SHP77 treated with DMSO at 0.1 percent for 48 hours (cell line): ENCODE measurements at places on chromosomes 4 and X.

GRCh38 chrX:31127716-31128115 lies 55.9 kb upstream of the FTHL17 start:
- no peak for DNase-seq

GRCh38 chr4:3238721-3239120 lies 10.2 kb upstream of the MSANTD1 start:
- no peak for DNase-seq

DNA sequence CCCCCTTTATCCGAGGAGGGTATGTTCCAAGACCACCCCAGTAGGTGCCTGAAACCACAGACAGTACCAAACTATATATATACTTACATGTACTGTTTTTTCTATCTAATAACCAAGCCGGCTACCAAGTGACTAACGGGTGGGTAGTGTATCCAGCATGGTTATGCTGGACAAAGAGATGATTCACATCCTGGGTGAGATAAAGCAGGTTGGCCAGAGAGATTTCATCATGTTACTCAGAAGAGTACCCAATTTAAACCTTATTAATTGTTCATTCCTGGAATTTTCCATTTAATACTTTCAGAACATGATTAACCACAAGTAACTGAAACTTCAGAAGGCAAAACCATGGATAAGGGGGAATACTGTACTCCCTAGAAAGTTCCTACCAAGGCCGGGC lies 46.5 kb downstream of the RFC1 start:
- DNase-seq = no peak

GRCh38 chrX:77771601-77772000 lies 14.4 kb downstream of the ATRX start:
- no peak for DNase-seq

DNA sequence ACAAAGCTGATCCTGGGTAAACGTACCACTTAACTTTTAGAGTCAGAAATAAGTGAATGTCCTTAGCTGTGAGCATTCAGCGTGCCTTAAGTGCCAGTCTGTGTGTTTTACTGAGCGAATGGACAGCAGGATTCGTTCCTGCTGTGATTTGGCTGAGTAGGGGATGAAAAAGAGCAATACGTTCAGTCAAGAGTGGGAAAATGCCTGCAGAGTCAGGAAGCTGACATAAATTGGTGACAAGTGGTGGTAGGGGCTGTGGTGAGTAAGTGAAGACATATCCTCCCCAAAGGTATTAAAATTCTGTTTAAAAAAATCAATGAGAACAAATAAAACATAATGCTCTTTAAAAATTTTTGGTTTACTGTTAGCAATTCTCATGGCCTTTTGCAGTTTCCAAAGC lies 56.6 kb upstream of the TNIP3 start:
- DNase-seq = no peak

- no peak for DNase-seq
These were observed 24.9 kb downstream of the RHOH start for GRCh38 chr4:40221744-40222143.

DNA sequence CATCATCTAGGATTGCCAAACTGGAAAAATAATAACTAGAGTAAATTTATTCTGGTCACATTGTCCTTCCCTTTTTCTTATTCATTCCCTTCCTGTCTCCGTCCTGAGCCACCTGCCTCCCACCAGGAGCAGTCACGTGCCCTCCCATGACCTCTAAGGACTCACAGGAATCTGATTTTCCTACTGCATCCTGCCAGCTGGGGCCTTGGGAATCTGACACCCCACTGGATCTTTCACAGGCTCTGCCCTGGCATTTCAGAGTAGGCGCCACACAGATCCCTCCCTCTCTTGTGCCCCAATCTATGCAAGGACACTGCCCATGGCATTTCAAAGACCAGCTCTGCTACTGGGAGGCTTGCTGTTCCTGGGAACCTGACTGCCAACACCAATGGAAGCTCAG lies 520.5 kb downstream of the PPARGC1A start:
- DNase-seq = no peak

GRCh38 chr4:154457471-154457870 lies 34.1 kb downstream of the DCHS2 start:
- no peak for DNase-seq

- no peak for DNase-seq
These were observed 848 bp downstream of the ACSL4 start for GRCh38 chrX:109732017-109732801.

GRCh38 chr4:168183717-168184571 lies 91.6 kb downstream of the ANXA10 start:
- no peak for DNase-seq

- DNase-seq = no peak
These were observed 995 bp upstream of the NFXL1 start for GRCh38 chr4:47915378-47915777.

DNA sequence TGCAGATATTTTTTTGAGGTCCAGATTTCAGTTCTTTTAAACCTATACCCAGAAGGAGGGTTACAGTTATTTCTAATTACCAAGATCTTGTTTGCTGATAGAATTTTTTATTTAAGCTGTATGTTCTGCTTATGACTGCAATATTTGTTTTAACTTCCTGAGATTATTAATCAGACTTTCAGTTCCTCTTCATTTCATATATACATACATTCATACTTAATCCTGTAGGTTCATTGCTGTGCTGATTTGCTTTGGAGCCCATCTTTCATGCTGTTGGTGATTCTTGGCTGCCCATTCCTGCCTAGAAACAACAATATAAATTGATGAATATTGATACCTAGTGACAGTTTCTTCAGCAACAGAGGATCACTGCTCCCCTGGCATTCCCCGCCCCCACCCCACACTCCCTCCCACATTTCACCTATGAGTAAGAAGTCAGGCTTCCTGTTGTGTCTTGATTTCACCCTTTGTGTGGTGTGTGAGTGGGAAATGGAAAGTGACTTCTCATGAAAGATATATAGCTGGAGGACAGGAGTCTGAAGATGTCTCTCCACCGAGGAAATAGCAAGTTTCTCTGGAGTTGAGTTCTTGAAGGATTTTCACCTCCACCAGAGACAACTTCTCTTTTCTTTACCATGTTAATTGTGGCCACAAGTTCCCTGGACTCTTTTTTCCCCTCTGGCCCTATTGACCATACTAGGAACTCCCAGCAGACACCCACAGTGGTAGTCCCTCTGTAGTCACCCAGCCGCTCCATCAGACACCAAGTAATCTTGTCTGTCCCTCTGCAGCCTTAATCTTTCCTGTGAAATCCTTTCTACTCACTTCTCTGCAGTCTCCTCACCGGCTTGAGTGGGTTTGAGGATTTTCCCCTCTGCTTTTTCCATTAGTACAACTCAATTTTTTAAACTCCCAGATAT lies 118.4 kb downstream of the ASB9 start:
- DNase-seq = no peak

DNA sequence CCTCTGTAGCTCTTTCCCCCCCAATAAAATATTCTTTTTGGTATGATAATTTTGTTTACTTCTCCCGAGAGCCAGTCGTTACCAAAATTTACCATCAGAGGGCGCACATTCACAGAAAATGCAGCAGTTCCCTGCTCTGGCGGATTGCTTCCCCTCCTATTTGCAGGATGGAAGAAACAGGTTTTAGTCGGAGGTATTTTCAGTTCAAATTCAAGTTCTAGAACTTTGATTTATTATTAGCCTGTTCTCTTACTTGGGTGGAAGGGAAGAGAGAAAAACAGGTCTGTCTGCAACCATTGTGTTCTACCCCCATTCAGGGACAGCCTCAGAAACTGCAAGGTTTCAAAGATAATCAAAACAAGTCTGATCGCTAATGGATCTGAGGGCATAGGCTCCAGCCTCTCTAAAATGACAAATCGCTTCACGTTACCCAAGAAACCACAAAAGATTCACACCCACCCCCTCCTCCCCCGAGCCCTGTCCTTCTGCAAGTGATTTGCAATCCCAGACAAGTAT lies 263.8 kb upstream of the RPS6KA3 start:
- no peak for DNase-seq

DNA sequence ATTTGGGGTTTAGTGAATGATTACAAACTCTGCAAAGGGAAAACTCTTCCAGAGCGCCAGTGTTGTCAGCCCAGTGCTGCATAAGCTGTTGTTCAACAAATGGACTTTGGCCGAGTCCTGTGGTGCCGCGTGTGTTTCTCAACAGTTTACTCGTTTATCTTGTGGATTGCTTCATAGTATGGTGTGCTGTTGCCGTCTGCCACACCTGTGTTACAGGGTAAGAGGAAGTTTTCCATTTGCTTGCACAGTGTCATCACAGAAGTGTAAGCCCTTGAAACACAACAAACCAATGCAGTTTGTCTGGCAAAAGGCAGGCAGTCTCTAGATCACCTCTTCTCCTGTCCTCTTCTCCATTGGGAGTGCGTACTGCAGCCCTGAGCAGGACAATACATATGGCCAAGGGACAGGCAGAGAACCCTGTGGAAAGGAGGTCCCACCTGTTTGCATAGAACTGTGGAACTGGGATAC lies 66.3 kb downstream of the DCUN1D4 start:
- no peak for DNase-seq

DNA sequence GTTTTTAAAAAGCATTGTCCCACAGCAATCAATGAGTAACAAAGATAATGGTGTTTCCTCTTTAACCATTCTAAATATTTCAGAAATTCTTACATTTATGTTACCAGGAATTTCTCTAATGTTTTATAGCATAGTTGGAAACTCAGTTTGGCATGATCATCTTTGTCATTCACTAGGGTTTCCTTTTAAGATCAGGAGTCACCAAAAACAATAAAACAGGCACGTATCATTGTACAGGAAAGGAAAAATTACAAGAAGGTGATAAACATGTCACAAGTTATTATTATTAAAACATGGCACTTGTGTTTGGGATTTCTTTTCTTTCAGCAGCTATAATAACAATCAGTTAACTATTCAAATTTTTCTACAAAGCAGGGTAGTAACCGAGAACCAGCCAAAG lies 84.0 kb downstream of the SLC10A7 start:
- no peak for DNase-seq

DNA sequence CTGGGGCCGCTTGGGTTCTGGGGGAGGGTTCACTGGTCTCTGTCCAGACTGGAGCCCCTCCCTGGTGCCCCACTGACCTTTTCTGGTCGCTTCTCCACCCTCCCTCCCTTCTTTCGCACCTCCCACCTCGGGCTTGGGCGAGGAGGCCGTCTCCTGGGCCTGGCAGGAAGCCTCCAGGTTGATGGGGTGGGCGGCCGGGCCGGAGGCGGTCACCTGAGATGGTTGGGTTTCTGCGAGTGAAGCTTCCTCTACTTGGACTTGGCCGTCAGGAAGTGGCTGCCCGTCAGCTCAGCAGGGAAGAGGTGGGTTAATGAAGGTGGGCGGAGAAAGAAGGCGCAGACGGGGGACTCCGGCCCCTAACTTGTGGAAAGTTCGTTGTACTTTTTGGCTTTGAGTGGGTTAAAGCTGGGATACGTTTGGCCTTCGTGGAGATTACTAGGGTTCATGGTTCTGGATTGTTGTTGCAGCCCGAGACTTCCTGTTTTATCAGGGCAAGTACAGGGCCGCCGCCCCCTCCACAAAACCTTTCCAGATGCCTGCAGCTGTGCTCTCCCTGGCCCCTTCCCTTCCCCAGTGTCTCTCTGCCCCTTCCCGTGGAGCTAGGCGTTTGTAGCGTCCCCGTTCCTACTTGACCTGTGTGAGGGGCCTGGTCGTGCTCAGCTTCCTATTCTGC lies 1.2 kb downstream of the AKAP17A start:
- no peak for DNase-seq

DNA sequence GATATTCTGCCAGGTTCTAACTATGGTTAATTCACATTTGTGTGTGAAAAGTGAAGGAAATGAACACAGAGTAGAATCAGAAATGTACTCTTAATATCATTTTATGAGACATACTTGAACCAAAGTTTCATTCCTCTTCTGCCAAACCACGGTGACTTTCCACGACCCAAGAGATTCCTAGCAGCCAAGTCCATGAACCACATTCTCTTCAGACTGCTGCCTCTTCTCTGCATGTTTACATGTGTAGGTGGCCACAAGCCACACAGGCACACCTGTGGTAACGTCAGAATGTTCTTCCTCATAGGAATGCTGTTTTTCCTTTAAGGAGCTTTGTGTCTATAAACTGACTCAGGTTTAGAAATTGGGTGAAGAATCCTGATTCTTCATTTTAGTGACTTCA lies 1411.2 kb downstream of the RAPGEF2 start:
- no peak for DNase-seq

DNA sequence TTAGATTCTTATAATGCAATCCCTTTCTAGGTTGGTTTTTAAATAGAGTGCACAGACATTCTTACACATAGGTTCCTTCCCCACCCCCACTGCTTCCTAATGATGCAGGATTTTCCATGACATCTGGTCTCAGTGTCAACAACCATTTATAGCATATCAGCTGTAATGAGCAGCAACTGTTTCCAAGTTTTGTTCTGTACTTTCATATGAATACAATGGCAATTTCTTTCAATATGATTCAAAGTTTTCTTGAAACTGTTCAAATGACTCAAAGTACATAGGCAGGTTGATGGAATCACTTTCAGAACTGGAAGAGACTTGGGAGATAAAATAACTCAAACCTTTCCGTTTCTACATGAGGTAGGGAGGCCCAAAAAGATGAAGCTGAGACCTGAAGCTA lies 220.7 kb downstream of the CAMK2D start:
- no peak for DNase-seq

DNA sequence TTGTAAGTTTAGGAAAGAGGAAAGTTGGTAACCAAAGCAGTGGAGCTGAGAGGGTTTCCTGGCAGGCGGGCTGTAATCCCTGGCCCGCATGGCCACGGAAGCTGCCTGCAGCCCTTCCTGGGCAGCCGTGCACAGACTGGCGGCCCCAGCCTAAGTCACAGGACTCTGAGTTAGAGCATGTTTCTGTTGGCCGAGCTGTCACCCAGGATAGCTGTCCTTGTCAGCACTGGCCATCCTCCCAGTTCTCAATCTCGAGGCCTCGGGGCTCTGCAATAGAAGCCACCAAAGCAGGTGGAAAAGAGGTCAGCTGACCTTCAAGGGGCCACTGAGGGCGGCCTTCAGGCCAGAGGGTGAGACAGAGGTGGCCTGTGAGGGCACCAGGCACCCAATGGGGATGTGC lies 20.5 kb downstream of the PNMA6E start:
- DNase-seq = no peak

DNA sequence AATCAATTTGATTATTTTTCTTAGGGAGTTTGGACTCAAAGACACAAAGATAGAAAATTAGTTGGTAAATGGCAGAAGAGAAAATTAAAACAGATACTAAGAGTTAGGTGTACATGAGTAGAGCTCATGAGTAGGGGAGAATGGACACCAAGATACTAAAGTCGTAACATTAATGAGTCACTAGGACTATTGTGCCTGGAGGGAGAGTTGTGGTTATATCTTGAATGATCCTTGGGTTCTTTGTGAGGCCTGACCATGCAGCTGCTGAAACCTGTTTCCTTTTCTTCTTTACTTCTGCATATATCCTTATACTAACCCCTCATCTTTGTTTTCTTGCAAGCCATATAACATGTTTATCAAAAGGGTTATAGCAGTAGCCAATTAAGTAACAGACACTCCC lies 532.8 kb downstream of the RPA4 start:
- no peak for DNase-seq

DNA sequence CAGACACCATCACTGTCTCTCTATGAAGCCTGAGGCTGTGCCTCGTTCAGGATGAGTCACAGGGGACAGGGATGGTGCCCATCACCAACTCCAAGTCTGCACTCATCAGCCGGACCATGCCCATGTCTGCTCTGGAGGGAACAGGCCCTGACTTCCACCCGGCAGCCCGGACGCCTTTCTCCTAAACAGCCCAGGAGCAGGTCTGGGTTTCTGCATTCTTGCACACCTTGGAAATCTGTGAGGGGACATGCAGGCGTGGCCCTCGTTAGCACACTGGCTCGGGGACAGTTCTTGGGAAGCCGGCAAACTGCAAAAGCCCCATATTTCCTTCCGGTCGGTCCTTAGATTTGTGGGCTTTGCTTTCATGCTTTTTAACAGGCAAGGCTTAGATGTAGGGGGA lies 67.9 kb upstream of the AFAP1 start:
- no peak for DNase-seq
